ENCODE measurements at places on chromosomes 1 and 21. TPM values are rescaled to one million over a fixed set of nuclear protein-coding genes. Genes with fewer than 3 reads are reported as not detected.
A peak's percentile ranks its signal among the peaks of the same experiment; 100 is the strongest.

GRCh38 chr1:18352636-18353265 is 128.0 kb upstream of the KLHDC7A start:
- H3K27ac ChIP-seq = no peak overlapping the region
- H3K27me3 ChIP-seq = peaks cover 39% of the 10 kb centered on the region

DNA sequence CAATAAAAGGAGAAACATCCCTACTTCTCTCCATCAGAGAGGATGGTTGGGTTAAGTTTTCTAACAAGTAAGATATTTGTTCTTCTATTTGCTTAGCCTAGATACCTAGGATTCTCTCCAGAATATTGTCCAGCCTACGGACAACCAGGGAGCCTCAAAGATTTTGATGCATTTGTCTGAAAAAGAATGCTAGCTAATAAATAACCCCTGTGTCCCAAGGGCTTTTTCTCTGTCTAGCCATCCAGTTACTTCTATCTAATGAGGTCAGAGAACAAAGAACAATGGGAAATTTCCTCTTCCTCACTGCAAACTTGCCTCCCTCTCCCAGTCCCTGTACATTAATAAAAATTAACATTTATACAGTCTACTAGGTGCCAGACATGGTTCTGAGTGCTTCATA is 810 bp downstream of the RGS5 start:
- H3K36me3 ChIP-seq = no peaks in the 10 kb centered on the region
- no peak for DNase-seq
- H3K4me3 ChIP-seq = peak overlapping the region; percentile 14
- no peak overlapping the region for H3K27ac ChIP-seq

GRCh38 chr1:19814244-19814661 is 830 bp downstream of the RNF186 start:
- DNase-seq = no peak
- H3K27ac ChIP-seq = no peak overlapping the region
- peaks cover 6% of the 10 kb centered on the region for H3K27me3 ChIP-seq

DNA sequence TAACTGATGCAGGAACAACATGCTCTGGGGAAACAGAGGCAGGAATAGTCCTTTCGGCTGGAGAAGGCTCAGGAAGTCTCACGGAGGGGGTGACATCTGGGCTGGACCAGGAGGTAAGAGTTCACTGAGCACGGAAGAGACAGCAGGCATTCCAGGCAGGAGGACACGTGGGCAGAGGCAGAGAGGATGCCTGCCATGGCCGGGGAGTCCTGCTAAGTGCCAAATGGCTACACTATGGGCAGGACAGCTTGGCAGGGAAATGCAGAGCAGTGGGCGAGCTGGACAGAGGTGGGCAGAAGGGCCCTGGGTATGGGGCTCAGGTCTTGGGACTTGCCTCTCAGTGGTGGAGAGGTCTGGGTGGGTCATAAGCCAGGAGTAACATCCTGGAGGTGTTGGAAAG is 17.6 kb downstream of the ALDH4A1 start:
- peaks cover 8% of the 10 kb centered on the region for H3K4me1 ChIP-seq
- H3K27ac ChIP-seq = no peak overlapping the region
- no peak for DNase-seq
- peaks cover 20% of the 10 kb centered on the region for H3K36me3 ChIP-seq

Gene GBP1
- 7.8 TPM for total RNA-seq

DNA sequence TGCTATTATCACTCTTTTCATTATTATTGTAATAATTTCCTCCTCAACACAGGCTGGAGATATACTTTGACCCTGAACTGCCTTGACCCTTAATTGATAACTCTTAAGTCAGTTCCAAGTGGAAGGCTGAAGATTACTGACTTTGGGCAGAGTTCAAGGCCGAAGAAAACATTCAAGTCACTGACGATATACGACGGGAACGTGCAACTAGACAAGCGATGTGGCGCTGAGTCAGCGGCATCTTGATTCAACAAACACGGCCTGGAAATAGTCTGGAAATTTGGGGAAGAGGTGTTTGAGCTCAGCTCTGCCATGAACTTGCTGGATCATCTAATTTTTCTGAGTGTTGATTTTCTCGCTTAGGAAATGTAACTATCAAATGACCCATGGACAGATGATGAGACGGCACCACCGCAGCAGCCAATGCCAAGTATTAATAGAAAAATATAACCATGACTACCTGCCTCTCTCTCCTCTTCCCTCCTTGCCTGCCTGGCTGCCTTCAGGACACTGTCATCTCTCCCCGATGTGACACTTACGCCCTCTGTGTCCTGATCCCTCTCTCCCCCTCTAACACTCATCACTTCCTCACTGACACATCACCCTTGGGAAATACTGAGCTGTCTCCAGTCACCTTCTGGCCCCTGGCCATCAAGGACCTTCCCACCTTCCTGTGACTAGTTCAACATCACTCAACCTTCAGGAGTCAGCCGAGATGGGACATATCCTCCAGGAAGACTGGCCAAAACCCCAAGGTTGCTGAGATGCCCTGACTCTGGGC is 49.4 kb downstream of the TMCO4 start:
- no peaks in the 10 kb centered on the region for H3K36me3 ChIP-seq
- no peak overlapping the region for H3K27ac ChIP-seq
- no peaks in the 10 kb centered on the region for H3K4me1 ChIP-seq
- no peak overlapping the region for H3K4me3 ChIP-seq

GRCh38 chr1:193562121-193562520 is 375.7 kb upstream of the B3GALT2 start:
- no peaks in the 10 kb centered on the region for H3K36me3 ChIP-seq
- H3K4me1 ChIP-seq = no peaks in the 10 kb centered on the region
- H3K4me3 ChIP-seq = no peak overlapping the region
- no peak for DNase-seq
- H3K27ac ChIP-seq = no peak overlapping the region

Data from muscle of leg (tissue), 16 donors.